ENCODE measurements at places on chromosomes 2 and 18.
A peak's percentile ranks its signal among the peaks of the same experiment; 100 is the strongest.

GRCh38 chr2:68487773-68488355 lies 20.5 kb downstream of the APLF start:
- DNase-seq: no peak

- no peak for DNase-seq
Measured at GRCh38 chr2:8078705-8079104, 603.2 kb upstream of the ID2 start.

GRCh38 chr2:182870227-182870626 lies 3.8 kb upstream of the FRZB start:
- no peak for DNase-seq

DNA sequence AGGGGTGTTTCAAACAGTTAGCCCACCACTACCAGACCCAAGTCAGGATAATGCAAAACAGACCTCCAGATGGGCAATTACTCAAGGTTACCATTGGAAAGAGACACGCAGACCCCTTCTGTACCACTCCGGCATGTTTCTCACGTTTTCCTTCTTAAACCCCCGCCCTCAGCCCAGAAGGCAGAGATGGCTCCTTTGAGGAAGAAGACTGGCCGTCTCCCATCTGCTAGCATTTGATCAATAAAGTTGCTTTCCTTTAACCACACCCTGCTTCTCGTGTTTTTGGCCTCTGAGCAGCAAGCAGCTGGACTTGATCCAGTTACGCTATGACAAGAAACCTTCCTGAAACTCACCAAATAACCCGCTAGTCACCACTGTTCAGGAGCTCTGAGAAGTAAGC lies 1012.4 kb upstream of the GYPC start:
- DNase-seq: no peak

DNA sequence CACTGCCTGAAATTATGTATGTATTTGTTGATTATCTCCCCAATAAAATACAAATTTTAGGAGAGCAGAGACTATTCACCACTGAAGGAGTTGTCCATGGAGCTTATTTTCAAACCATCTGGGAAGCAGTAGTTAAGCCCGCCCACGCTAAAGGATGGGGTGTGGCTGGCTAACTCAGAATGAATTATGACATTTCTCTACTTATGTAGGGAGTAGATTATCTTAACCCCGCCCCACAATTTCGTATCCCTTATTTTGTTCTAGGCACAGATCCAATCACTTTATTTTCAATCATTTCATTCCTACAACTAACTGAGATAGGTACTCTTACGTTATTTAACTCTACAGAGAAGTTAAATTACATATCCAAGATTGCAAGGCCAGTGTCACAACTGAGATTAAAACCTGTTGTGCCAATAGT lies 1.4 kb upstream of the LAPTM4A start:
- no peak for DNase-seq

- DNase-seq: peak; percentile 22
Measured at GRCh38 chr18:44723411-44723810, 42.7 kb downstream of the SETBP1 start.

DNA sequence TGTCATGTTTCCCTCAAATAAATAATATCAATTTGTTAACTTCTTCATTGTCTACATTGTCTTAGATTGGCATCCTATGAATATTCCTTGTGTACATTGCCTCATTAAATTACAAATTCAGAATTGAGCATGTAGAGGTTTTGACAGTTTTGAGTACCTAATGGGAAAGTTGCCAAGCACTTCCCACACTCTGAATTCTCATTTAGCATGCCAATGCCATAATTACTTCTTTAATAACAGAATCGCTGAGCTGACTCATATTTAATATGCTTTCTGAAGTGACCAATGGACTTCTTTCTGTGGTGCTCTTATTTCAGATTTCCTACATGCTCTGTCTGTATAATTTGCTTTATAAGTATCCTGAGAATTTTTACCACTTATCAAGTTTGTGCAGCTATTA lies 114.4 kb upstream of the NOL4 start:
- no peak for DNase-seq
